ENCODE measurements at places on chromosomes 5 and 9.

GRCh38 chr9:37926737-37927118 lies 22.8 kb upstream of the SLC25A51 start:
- DNase-seq, result no peak

- no peak for DNase-seq
Measured at GRCh38 chr9:4073371-4073770, 226.5 kb downstream of the GLIS3 start.

DNA sequence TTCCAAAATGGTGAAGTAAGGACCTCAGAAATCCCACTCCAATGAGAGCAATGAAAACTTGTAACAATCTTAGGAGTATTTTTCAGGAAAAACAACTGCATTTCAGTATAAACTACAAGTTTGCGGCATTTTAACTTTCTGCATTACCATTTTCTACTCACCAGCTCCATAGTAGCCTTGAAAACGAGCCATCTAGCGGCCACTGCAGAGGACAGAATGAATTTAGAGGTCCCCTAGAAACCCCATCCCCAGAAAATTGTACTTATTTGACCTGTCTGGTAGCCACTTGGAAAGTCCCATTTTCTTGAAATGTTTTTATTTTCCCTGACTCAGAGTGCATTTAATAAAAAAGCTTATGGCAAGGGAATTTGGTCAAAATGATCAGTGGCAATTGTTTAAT lies 205.4 kb upstream of the ITGA1 start:
- no peak for DNase-seq

DNA sequence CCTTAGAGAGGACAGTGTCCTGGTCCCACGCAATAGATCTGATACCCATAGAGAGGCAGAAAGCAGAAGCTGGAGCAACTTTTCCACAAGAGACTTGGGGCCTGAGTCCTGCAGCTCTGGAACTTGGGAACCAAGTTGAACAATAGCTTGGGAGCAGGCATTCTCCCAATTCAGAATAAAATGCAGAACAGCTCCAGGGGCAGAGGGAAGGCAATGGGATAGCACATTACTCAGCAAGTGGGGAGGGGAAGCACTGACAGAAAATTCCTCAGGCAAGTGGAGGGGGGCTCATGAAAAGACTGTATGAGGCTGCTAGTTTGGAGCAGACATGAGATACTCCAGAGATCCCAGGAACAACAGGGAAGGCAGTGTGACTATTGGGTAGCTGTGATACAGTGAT lies 513.6 kb downstream of the HINT1 start:
- DNase-seq, result peak; percentile 8

- DNase-seq, result no peak
Measured at GRCh38 chr5:151388960-151389359, 41.6 kb upstream of the SLC36A2 start.

DNA sequence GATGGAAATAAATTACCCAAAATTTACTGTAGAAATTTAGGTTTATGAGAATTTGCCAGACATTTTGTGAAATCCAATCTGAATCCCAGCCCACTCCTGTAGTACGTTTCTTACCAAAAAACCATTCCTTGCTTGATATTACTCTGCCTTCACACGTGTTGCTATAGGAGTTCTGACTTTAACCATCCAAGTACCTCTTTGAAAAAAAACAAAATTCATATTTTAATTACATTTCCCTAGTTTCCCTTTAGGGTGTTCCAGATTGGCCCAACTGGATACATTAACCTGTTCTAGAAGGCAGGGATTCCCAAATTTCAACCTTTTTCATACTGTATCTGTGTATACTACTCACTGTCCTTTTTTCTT lies 1.4 kb upstream of the PJA2 start:
- no peak for DNase-seq

DNA sequence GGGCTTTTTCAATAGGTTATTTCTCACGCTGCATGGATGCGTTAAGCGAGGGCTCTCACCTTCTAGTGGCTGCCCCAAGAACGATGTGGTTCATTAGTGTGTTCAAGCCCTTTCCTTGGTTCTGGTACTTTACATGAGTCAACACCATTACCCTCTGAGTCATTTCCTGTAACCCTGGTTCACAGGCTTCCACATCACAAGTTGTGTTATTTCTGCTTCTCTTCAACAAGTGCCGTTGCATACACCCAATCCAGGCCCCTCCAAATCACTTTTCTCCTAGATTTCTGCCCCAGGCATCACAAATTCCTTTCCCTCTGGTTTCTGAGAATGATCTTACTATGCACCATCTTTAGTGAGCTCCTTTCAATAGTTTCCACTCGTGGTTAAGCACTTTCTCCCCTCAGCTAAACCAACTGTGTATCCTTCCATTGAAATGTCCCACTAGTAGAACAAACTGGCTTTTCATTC lies 69.5 kb upstream of the RAD23B start:
- peak; percentile 91 for DNase-seq

DNA sequence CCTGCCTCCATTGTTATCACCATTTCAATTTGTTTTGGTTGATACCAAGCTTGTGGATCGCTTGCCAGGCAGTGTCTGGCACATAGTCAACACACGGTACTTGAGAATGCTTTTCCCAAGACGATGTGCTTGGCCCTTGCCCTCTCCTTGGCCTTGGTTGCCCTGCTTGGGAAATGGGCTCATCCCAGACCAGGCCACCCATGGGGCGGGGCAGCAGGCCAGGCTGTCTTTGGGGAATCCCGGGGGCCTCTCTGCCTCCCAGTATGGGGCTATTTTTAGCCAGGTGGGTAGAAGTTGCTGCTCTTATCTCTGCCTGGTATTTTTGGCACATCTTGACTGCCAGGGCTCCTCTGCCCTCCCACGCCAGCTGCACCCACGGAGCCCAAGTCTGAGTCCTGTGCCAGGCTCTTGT lies 49.9 kb downstream of the LMX1B start:
- DNase-seq, result no peak

DNA sequence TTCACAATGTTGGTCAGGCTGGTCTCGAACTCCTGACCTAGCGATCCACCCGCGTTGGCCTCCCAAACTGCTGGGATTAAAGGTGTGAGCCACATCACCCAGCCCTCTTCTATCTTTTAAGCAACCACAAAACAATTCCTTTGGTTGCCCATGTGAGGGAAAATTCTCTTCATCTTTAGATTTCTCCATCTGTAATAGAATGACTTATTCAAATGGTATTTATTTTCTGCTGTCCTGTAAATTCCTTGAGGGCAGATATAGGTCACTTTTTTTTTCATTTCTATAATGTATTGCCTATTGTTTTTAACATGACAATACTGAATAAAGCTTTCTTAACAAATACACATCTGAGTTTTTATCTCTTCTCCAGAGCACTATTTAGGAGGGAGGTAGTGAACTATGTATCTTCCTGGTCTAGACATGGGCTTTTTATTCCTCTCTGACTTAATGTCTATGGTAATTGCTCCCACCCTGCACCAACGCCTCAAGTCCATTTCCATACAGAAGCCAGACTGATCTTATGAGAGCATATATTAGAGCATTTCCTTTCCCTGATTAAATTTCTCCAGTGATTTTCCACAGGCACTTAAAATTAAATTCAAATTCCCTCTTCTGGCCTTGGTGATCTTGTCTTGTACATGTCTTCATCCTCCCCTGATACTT lies 595.6 kb downstream of the CAAP1 start:
- peak; percentile 80 for DNase-seq

- peak; percentile 56 for DNase-seq
Measured at GRCh38 chr5:57662991-57663390, 180.4 kb upstream of the ACTBL2 start.

DNA sequence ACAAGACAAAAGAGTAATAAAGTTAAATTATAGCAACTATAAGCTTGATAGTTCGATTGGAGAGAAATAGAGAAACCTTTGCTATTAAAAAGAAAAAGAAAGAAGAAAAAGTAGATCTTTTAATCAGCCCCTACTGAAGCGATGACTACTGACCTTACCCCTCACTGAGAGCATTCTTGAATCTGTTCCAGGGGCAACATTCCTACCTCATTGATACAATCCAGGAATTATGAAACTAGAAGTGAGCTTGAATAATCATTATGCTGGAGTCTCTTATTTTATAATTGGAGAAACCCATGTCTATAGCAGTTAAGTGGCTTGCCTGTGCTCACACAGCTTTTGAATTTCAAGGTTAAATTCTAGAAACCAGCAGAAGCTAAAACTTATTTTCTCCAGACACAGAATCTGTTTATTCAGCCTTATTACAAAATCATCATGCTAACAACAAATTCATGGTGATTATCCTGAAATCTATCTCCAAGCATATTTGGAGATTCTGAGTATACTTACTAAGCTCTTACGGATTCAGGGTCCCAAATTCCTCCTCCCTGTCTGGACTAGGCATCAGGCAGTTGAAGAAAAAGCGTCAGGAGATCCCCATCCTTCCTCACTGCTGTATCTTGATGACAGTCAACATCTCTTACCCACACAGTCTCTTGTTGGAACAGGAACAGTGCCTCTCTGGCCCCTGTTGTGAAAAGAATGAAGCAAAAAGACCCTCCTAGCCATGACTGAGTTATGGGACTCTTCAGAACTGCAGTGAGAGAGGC lies 547.6 kb upstream of the WWC1 start:
- DNase-seq, result peak; percentile 97

GRCh38 chr5:96687812-96688453 lies 25.8 kb downstream of the CAST start:
- DNase-seq, result peak; percentile 60

GRCh38 chr9:87515006-87515405 lies 17.3 kb downstream of the DAPK1 start:
- DNase-seq, result no peak

DNA sequence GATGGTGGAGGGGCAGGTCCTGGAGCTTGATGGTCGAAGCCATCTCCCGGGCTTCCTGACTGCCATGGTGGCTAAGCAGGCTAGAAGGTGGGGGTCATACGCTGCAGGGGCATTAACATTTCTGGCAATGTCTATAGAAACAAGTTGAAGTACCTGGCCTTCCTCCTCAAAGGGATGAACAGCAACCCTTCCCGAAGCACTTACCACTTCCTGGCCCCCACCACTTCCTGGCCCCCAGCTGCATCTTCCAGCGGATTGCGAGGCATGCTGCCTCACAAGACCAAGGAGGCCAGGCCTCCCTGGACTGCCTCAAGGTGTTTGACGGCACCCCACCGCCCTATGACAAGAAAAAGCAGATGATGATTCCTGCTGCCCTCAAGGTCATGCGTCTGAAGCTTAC lies 97.0 kb upstream of the MOCS2 start:
- no peak for DNase-seq

DNA sequence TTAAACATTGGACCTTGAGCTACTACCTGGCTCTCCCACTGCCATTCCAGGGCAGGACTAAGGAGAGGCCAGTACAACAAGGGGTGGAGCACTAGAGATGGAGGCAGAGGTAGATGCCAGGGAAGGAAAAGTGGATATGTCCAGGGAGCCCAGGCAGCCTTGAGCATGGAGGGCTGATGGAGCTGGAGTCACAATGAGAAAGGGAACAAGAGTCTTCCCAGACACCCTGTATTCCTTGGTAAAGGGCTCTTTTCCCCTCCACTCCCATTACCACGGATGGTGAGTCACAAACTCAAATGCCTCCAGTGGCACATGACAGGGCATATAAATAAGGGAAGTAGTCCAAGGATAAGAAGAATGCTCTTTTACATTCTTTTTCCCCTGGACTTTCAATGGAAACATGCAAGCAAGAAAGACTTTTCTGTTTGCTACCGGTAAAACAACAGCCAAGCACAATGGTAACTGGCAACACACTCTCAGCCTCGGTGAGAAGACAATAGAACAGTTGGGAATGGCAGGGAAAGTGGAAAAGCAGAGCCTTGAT lies 16.7 kb downstream of the ERAP1 start:
- DNase-seq, result peak; percentile 59

DNA sequence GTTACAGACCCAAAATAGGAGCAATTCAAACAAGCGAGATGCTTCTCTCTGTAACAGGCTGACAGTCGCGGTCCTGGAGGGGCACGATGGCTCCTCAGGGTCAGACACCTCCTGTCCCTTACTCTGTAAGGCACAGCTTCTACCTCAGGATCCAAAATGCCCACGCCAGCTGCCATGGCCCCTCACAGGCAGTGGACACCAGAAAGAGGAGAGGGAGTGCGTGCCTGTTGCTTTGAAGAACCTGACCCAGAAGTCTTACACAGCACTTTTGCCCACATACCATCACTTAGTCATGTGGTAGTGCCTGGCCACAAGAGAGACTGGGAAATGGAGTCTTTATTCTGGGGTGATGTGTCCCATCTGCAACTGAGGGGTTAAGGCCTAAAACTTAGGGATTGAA lies 11.6 kb upstream of the ABL1 start:
- peak; percentile 45 for DNase-seq

GRCh38 chr9:82991671-82992070 lies 71.3 kb downstream of the RASEF start:
- peak; percentile 8 for DNase-seq

GRCh38 chr9:4755026-4755609 lies 14.1 kb upstream of the AK3 start:
- no peak for DNase-seq

DNA sequence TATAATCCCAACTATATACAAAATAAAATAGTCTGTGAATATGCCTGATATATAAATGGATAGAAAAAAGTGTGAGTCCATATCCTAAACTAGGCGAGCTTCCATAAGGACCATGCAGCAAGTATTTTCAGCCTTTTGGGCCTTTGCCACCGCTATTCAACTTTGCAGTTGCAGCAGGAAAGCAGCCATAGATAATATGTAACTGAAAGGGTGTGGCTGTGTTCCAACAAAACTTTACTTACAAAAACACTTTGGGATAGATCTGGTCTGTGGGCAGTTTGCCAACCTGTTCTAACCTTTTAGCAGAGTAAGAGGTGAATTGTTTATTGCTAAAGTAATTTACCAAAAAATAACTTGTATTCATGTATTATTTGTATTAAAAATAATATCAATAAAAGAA lies 127.8 kb upstream of the GPR151 start:
- DNase-seq, result no peak

- DNase-seq, result peak; percentile 40
Measured at GRCh38 chr5:151691706-151692105, 5.0 kb upstream of the SPARC start.

DNA sequence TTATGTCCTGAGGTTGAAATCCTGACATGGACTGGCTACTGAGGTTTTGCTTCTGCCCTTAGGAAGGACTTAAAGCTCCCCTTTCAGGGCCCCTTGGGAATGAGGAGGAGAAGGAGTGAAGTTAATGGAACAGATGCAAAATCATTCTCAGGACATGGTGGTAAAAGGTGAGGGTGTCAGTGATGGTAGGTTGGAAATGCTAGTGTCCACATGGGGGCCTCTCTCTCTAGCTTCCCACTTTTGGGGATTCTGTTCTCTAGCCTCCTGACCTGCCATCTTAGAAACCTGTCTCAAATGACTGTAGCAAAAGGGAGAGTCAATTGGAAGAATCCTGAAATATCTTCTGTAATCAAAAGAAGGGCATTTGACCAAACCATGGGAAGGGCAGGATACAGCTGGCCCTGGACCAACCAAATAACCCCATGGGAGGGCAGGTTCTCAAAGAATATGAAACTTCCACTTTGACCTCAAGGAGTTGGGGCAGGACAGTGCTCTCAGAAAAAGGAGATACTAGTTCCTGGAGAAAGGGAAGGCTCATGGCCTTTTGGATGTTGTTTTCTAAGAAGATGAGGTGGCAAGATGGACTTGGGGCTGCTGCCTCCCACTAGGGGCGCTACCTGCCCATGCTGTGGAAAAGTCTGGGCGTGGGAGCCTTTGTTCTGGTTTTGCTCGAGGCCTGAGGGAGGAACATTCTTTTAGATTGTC lies 21.2 kb upstream of the MLANA start:
- DNase-seq, result no peak

- DNase-seq, result peak; percentile 29
Measured at GRCh38 chr9:76414661-76415060, 20.4 kb upstream of the RFK start.

Measured in fibroblast of skin of right biceps (primary cell).